ENCODE measurements at places on chromosomes 12 and 14. TPM values are rescaled to one million over a fixed set of nuclear protein-coding genes. Genes with fewer than 3 reads are reported as not detected.

DNA sequence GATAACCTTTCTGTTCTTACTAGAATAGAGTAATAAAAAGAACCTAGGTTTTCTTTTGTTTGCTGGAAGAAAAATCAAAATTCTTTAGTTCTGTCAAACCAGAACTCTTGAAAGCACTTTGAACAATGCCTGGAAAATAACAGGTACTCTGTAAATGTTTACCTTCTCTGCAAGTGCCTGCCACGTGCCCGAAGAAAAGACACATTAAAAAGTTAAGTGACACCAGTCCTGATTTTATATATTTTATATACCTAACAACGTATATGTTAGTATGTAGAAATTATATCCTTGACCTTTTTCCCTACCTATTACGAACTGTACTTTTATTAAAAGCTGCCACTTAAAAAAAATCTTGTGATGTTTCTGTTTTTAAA lies 976 bp downstream of the THAP2 start:
- H3K27me3 ChIP-seq: peaks cover 19% of the 10 kb centered on the region
- no peak for DNase-seq
- peak overlapping the region; percentile 100 for H3K27ac ChIP-seq

- H3K4me1 ChIP-seq: peaks cover 3% of the 10 kb centered on the region
- no peaks in the 10 kb centered on the region for H3K36me3 ChIP-seq
- H3K4me3 ChIP-seq: no peak overlapping the region
- no peaks in the 10 kb centered on the region for H3K27me3 ChIP-seq
- no peak overlapping the region for H3K27ac ChIP-seq
Measured at GRCh38 chr12:91695964-91696363, 449.7 kb downstream of the BTG1 start.

CBLN3 gene
- total RNA-seq: 1.5 TPM

- H3K4me3 ChIP-seq: no peak overlapping the region
- H3K27me3 ChIP-seq: peaks cover 2% of the 10 kb centered on the region
- DNase-seq: no peak
- no peaks in the 10 kb centered on the region for H3K36me3 ChIP-seq
Measured at GRCh38 chr14:65226824-65227604, 124.7 kb upstream of the MAX start.

GRCh38 chr14:46940611-46941010 lies 289.0 kb upstream of the RPL10L start:
- H3K27ac ChIP-seq: no peak overlapping the region
- H3K36me3 ChIP-seq: no peaks in the 10 kb centered on the region
- H3K27me3 ChIP-seq: no peaks in the 10 kb centered on the region
- no peaks in the 10 kb centered on the region for H3K4me1 ChIP-seq
- no peak overlapping the region for H3K4me3 ChIP-seq

- peaks cover 5% of the 10 kb centered on the region for H3K4me1 ChIP-seq
- no peak overlapping the region for H3K27ac ChIP-seq
- no peak overlapping the region for H3K4me3 ChIP-seq
- no peaks in the 10 kb centered on the region for H3K27me3 ChIP-seq
- DNase-seq: no peak
Measured at GRCh38 chr12:106506691-106507090, 76.1 kb upstream of the RFX4 start.

ZDHHC22 gene
- 12.0 TPM for total RNA-seq

GRCh38 chr14:69400154-69400553 lies 1.7 kb downstream of the SLC39A9 start:
- peaks cover 15% of the 10 kb centered on the region for H3K36me3 ChIP-seq
- no peak for DNase-seq
- peaks cover 6% of the 10 kb centered on the region for H3K27me3 ChIP-seq
- H3K4me3 ChIP-seq: peak overlapping the region; percentile 99
- no peak overlapping the region for H3K27ac ChIP-seq
- peaks cover 33% of the 10 kb centered on the region for H3K4me1 ChIP-seq

- H3K4me3 ChIP-seq: no peak overlapping the region
- H3K27me3 ChIP-seq: peaks cover 5% of the 10 kb centered on the region
- peaks cover 5% of the 10 kb centered on the region for H3K36me3 ChIP-seq
- H3K27ac ChIP-seq: no peak overlapping the region
- no peaks in the 10 kb centered on the region for H3K4me1 ChIP-seq
Measured at GRCh38 chr12:129776977-129777667, 126.7 kb downstream of the TMEM132D start.

DNAH10 gene
- 1.2 TPM for total RNA-seq

GRCh38 chr14:52310541-52310940 lies 3.6 kb upstream of the PTGER2 start:
- H3K27me3 ChIP-seq: peaks cover 12% of the 10 kb centered on the region
- DNase-seq: no peak
- H3K4me1 ChIP-seq: peaks cover 12% of the 10 kb centered on the region
- H3K4me3 ChIP-seq: no peak overlapping the region

DHH gene
- total RNA-seq: 0.46 TPM

DNA sequence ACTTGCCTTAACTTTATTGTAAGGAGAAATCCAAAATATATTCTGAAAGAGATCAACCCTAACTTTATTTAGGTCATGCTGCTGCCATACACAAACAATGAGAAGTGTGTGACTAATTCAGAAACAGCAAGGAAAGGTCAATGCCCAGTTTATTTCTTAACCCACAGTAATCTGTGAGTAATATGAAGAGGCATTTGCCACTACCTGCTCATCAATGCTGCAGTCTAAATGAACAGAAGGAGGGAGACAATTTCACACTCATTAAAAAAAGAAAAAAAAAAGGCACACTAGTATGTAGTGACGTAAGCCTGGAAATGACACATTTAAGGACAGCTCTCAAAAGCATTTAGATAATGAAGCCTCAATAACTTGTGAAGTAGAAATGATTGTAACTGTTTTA lies 90.5 kb upstream of the FOXN3 start:
- H3K36me3 ChIP-seq: peaks cover 23% of the 10 kb centered on the region
- H3K4me3 ChIP-seq: no peak overlapping the region
- no peak for DNase-seq
- H3K27ac ChIP-seq: no peak overlapping the region

KLRC3 gene
- not detected for total RNA-seq
